Suppressor macrophage (primary cell): ENCODE measurements at places on chromosomes 13 and 19.

DNA sequence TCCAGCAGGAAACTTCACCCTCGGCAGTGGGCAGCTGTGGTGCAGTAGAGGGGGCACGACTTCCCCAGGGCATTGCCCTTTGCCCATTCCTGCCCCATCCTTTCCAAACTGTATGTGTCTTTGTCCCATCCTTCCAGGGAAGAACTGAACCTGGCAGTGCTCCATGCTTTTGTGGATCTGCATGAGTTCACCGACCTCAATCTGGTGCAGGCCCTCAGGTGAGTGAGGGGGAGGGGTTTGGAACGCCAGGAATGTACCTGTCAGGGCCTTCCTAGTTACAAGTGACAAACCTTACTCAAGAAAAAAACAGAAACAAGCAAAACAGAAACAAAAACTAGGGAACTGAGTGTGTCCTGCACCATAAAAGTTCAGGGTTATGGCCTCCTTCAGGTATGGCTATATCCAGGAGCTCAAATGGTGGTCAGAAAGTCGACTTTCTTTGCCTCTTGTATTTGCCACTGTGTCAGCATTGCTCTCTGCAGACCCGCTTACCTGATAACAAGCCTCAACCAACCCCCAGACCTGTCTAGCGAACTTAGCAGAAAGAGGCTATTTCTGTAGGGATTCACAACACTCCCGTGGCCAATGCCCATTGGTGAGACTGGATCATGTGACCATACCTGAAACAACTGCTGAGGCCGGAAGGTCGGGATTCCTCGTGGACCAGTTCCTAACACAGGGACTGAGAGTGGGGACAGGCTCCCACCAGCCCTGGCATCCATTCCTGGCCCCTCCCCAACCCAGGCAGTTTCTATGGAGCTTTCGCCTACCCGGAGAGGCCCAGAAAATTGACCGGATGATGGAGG lies 4.2 kb downstream of the CYTH2 start:
- DNase-seq, result no peak

- no peak for DNase-seq
Measured at GRCh38 chr13:50631041-50631440, 212.5 kb downstream of the DLEU7 start.

- no peak for DNase-seq
Measured at GRCh38 chr13:85662186-85662585, 137.0 kb downstream of the SLITRK6 start.

- DNase-seq, result peak; percentile 66
Measured at GRCh38 chr19:29690842-29691241, 24.2 kb downstream of the C19orf12 start.

GRCh38 chr19:18735752-18736151 lies 52.3 kb downstream of the CRTC1 start:
- no peak for DNase-seq

- no peak for DNase-seq
Measured at GRCh38 chr19:56221851-56222250, 19.8 kb downstream of the ZSCAN5C start.

DNA sequence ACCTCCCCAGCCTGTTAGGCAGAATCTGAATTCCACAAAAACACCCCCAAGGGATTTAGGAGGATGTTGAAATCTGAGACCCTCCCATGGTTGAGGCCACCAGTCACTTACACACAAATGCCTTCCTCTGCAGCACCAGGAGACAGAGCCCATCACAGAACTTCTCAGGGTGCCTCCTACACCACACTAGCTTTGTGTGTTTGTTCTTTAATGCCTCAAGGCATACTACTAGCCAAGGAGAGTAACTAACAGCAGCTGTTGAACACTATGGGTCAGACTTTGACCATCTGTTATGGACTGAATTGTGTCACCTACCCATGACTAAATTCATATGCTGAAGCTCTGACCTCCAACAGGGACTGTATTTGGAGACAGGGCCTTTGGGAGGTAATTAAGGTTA lies 9.5 kb upstream of the MED26 start:
- DNase-seq, result no peak

DNA sequence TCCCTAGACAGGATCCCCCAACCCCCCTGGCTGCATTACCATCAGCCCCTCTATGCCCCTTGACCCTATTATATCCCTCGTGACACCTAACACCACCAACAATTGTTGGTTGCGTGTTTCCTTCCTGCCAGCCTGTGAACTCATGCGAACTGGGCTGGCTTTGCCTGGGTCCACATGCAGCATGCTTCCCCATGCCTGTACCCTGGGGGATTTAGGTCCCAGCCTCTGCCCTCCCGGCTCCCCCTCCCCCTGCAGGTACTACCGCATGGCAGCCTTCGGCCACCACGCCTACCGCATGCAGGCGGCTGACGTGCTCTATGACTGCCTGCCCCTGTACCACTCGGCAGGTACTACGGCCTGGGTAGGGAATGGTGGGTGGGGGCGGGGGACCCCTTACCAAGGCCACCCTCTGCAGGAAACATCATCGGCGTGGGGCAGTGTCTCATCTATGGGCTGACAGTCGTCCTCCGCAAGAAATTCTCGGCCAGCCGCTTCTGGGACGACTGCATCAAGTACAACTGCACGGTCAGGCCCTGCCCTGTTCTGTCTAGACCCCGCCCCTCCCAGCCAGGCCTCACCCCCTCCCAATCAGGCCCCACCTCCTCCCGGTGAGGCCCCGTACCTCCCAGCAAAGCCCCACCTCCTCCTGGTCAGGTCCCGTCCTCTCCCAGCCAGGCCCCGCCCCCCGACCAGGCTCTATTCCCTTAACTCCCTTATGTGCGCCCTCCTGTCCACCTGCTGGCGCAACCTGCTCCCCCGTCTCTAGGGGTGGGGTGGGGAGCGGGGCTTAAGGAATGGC lies 18.5 kb downstream of the SLC27A1 start:
- DNase-seq, result peak; percentile 55

- peak; percentile 68 for DNase-seq
Measured at GRCh38 chr13:90868321-90868920, 479.1 kb upstream of the MIR17HG start.

- no peak for DNase-seq
Measured at GRCh38 chr19:16457954-16458331, 13.8 kb downstream of the EPS15L1 start.

GRCh38 chr19:30649934-30650614 lies 277.9 kb downstream of the ZNF536 start:
- DNase-seq, result peak; percentile 53

GRCh38 chr19:49875857-49876421 lies 1.2 kb downstream of the AKT1S1 start:
- peak; percentile 75 for DNase-seq

DNA sequence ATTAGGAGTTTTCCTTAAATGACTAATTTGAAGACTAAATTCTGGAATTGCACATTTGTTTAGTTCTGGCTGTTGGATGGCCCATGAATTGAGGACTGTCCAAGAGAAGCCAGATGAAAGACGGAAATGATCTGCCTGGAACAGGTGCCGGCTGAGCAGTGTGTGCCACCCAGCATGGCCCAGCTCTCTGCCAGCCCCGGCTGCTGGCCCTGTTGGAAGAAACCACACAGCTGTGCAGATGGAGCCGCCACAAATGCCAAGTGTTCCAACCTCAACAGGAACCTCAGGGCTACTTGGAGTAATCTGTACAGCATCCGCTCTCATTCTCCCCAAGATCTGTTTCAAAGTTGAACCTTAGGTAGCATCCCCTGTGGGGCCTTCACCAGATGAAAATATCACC lies 67.0 kb upstream of the STARD13 start:
- peak; percentile 47 for DNase-seq

- no peak for DNase-seq
Measured at GRCh38 chr13:44058624-44059215, 179.0 kb downstream of the LACC1 start.

GRCh38 chr19:459724-460511 lies 915 bp downstream of the SHC2 start:
- DNase-seq, result no peak

DNA sequence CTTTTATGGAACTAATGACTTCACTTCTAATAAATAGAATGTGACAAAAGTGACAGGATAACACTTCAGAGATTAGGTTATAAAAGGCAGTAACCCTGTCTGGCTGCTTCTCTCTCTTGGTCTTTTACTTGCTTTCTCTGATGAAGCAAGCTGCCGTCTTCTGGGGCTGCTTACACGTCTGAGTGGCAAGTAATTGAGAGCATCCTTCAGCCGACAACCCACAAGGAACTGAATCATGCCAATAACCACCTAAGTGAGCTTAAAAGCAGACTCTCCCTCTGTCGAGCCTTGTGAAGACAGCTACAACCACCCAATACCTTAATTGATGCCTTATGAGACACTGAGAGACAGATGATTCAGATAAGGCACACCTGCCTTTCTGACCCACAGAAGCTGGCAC lies 1091.2 kb downstream of the SLITRK1 start:
- no peak for DNase-seq

DNA sequence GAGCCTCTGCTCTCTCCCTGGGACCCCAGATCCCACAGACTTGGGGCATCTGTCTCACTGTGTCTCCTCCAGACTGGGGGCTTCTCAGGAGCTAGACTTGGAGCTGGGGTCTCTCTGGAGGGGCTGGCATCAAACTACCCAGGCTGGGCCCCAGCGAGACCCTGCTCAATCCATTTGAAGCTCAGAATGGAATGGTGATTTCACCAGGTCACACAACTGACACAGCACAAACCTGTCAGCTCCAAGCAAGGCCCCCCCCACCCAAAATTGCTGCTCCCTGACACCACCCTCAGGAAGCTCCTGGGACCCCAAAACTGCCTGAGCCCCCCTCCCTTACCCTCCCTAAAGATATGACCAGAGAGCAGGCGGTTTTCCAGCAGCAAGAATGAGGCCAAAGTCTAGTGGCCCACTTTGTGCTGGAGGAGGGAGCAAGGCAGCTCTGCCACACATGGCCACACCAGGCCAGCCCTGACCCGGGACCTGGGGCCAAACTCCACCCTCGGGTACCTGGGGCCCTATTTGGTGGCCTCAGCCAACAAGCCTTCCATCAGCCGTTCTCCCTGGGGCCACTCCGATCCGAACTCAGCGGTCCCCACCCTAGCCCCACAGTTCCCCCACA lies 2.4 kb downstream of the NR2F6 start:
- DNase-seq, result no peak

GRCh38 chr13:23865906-23866305 lies 23.3 kb downstream of the MIPEP start:
- no peak for DNase-seq

DNA sequence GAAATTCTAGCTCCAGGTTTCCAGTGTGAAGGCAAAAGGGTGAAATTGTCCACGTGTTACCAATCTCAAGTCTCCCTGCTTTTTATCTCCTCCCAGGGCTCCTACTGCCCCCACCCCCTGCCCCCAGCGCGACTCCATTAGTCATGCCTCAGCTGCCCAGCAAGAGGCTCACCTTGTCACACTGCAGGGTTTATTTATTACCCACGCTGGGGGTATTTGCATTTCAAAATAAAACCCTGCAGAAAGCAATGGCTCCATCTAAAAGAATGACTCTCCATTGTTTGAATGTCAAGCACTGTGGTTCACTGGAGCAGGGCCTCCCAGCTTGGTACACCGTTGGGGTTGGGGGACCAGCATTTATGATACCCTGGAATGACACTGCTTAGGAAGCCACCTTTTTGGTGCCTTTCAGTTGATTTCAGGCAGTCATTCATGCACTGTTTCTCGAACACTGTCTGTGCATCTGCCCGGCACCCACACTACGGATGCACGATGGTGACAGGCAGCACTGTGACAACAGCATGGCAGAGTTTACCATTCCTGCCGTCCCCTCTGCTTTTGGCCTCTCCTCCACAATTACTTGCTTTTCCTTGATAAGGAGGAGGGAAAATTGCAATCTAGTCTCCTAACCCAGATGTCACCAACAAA lies 9.9 kb upstream of the POP4 start:
- DNase-seq, result no peak

DNA sequence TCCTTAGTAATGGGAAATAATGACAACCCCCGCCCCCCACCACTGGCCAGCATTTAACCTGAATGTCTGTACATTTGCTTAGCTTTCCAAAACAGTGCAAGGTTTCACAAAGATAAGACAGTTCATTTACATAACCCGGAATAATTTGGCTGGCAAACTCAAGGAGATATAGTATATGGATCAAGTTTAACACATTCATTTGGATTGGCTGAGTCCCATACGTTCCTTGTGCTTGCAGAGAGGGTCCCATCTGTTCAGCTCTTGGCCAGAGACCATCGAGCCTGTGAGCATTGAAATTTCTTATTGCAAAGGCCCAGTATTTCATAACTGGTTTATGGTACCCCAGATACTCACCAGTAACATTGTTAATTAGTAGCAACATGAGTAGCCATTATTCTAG lies 116.5 kb downstream of the GPC6 start:
- DNase-seq, result no peak

DNA sequence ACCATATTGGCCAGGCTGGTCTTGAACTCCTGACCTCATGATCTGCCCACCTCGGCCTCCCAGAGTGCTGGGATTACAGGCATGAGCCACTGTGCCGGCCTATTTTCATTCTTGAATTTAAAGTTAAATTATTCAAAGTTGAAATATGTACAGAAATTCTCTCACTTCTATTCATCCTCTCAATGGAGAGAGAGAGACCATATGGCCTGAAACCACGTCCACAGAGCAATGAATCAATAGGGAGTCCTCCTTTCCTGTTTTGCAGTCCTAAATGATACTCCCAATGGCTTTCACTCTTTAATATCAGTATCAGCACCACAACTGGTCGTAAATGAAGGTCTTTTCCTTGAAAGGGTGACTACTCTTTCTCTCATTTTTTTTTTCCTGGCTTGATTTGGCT lies 30.5 kb upstream of the KCTD4 start:
- DNase-seq, result no peak

DNA sequence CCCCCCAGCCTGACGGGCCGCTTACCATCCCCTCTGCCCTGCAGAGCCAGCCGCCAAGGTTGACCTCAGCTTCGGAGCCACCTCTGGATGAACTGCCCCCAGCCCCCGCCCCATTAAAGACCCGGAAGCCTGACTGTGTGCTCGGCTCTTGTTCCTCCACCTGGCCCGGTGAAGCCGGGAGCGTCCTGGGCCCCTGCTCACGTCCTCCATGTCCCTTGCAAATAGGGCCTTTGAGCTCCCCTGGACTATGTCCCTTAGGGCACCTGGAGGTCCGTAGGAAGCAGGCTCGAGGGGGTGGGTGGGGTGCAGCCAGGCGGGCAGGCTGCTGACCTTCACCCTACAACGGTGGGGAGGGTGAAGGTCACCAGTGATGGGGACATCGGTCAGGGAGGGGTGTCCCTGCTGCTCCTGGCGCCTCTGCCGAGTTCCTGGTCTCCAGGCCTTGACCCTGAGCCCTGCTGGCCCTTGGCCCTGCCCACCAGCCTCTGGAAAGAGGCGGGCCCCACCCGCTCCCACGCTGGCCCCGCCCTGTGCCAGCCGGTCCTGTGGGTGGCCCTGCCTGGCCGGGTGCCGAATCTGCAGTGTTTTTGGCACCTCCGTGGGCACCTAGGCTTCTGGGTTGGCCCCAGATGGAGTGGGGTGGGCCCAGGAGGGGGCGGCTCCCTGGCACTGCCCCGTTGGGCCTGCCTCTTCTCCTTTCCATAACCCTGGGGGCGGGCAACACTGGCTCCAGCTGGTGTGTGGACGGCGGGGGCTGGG lies 3.3 kb downstream of the ATP5F1D start:
- peak; percentile 91 for DNase-seq
